GDM1 (cell line): ENCODE measurements at places on chromosomes 3 and 15.

GRCh38 chr3:175357758-175358157 is 498.6 kb downstream of the NAALADL2 start:
- DNase-seq: no peak

DNA sequence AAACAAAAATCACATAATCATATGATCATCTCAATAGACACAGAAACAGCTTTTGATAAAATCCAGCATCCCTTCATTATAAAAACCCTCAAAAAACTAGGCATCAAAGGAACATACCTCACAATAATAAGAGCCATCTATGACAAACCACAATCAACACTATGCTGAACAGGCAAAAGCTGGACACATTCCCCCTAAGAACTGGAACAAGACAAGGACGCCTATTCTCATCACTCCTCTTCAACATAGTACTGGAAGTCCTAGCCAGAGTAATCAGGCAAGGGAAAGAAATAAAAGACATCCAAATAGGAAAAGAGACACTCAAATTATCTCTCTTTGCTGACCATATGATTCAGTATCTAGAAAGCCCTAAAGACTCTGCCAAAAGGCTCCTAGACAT is 54.9 kb upstream of the SLC12A8 start:
- DNase-seq: no peak

DNA sequence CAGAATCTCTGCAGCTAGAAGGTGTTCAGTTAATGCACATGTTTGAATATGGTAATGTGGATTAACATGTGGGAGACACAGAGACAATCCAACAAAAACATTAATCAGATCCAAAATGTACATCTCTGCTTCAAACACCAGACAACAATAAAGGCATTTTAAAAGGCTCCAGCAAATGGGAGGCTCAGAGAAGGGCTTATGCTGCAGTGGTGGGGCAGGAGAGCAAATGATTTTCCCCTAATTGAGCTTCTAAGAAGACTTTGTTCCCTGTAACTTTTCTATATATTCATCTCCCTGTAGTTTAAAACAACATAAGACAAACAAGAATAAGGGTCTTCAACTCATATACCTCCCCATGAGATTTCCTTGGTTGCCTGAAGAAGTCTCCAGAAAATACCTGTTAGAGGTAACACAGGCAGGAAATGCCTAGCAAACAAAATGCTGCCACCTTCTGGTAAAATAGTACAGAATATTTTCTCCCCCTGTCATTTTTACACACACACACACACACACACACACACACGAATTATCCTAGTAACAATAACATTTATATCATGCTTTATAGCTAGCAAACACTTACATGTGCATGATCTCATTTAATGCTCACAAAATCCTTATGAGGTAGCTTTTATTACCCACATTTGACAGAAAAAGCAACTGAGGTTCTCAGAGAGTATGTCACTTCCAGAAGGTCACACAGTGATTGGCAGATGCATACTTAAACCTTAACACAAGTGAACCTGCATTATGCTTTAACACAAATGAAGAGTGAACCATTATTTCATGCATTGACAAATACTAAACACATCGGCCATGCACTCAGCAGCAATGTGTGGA is 123.4 kb upstream of the MB21D2 start:
- DNase-seq: no peak

- no peak for DNase-seq
Observed at GRCh38 chr3:120040813-120041377, 53.4 kb downstream of the GSK3B start.

DNA sequence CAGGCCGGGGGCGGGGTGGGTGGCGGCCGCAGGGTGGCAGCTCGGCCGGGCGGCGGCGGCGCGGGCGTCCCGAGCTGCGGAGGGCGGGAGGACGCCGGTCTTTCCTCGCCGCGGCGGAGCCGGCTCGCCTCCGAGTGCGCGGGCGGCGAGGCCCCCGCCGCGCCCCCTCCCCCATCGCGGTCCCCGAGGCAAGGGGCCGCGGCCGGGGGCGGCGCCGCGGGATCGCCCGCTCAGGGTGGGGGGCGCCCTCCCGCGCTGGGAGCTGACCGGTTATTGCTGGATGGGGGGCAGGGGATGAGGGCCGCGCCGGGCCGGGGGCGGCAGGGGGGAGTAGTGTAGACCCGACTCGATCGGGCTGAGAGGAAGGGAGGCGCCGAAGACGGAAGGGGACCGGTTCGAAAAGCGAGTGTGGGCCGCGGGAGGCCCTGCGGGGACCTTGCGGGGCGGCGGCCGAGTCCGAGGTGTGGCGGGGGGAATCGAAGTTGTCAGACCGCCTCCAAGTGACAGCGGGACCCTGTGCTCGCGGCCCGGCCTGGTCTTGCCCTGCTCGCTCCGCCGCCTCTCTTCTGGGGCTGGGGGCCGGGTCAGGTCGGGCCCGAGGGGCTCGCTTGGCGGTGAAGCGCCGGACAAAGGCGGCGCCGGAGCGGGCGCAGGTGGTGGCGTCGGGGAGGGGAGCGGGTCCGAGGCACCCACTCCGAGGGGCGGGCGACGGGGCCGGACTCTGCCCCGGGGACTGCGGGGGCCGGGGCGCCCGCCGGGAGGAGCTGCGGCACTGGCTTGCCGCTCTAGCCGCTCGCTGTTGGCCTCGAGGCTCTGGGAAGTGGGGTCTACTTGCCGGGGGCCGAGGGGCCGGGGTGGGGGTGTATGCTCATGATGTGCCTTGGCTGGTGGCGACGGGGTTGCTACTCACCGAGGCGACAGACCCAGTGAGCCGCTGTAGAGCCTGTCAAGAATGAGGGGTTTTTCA is 1.1 kb downstream of the BAHD1 start:
- no peak for DNase-seq

DNA sequence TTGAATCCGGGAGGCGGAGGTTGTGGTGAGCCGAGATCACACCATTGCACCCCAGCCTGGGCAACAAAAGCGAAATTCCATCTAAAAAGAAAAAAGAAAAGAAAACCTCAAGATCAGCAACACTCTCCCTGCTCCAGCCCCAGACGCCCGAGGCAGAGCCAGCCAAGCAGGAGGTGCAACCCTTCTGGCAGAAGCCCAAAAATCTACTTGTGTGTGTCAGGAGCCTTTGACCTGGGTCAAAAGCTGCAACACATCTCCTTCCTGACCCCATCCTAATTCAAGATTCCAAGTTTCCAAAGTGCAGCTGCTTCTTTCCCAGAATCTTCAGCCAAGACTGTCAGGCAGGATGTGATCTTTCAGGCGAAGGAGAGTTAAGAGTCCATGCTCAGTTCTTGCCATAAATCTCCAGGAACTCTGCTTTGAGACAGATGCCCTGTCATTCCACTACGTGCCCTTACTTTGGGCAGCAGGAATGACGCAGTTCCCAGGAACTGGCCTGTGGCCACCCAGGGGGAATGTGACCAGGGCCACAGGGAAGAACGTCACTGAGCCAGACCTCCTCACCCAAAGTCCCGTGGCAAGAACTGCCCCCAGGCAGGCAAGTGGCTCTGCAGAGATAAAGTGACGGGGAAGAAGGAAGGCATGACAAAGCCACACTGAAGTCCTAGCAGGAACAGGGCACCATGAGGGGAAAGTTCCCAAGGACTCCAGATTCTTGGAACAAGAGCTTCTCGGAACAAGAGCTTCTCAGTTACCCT is 39.4 kb downstream of the SH3BP5 start:
- no peak for DNase-seq

DNA sequence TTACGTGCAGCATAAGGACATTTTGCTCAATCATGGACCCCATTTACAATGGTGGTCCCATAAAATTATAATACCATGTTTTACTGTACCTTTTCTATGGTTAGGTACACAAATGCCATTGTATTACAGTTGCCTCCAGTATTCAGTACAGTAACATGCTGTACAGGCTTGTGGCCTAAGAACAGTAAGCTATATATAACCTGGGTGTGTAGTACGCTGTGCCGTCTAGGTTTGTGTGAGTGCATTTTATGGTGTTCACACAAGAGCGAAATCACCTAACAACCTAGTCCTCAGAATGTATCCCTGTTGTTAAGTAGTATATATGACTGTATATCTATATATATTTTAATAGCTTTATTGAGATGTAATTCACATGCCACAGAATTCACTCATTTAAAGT is 12.5 kb downstream of the ASB7 start:
- no peak for DNase-seq

- no peak for DNase-seq
Observed at GRCh38 chr3:88767746-88768145, 339.7 kb upstream of the EPHA3 start.

DNA sequence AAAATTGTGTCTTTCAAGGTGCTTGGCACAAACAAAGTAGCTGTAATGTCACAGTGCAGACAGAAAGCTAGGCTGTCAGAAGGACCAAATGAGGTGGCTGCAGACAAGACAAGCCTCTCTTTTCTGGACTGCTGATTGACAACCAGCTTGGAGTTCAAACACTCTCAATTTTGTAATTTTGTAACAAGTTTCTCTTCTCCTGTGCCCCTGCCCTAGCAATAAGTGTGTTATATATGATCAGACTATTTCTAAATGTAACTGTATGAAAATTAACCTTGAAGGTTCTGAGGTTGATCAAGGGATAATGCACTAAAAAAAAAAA is 172.0 kb downstream of the P3H2 start:
- no peak for DNase-seq
